Kidney glomerular epithelial cell (primary cell): ENCODE measurements at places on chromosomes 12 and 14.

- no peak for DNase-seq
These were observed 144.7 kb downstream of the HMGA2 start for GRCh38 chr12:65968889-65969509.

DNA sequence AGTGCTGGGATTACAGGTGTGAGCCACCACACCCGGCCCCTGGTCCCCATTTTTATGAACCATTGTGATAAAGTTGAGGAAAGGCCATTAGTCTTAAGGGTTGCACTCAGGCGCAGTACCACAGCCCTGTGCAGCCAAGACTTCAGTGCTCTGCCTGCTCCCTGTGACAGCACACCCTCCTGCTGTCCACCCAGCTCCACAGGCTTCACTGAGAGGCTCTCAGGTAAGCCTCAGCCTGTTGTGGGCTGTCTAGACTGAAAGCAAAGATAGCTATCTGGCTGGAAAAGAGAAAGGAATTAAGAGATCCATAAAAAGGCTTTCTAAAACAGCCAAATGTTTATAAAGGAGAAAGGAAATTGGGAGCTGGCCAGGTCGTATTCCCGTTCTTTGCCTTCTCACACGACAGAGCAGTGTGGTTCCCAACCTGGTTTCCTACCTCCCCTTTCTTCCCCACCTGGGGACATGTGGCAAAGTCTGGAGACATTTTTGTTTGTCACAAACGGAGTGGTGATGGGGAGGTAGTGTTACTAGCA, 19.1 kb upstream of the DNM1L start:
- no peak for DNase-seq

DNA sequence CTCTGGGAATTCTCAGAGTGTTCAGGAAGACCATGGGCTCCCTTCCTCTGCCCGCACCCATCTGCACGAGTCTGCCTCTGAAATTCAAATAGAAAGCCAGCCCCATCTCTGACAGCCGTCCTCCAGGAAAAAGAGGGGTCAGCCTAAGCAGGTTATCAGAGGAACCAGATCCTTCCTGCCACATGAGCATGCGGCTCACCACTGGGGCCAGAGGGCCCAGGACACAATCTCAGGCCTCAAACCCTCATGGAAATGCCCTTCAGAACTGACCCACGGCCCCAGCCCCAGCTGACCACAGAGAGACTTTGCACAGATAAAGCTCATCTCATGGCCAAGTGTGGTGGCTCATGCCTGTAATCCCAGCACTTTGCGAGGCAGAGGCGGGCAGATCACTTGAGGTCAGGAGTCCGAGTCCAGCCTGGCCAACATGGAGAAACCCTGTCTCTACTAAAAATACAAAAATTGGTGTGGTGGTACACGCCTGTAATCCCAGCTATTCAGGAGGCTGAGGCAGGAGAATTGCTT, 23.2 kb downstream of the PXN start:
- DNase-seq = no peak

DNA sequence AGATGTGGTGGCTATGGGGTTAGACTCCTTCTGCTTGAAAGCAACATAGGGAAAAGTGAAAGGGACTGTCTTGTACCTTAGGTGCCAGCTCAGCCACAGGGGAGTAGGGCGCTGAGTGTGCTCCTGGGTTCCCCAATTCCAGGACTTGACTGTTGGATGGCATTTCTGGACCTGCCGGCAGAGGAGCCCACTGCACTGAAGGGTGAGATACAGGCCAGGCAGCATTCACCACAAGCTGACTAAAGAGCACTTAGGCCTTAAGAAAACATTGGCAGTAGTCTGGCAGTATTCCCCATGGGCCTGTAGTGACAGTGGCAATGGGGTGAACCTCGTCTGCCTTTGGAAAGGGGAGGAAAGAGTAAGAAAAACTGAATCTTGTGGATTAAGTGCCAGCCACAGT, 67.1 kb upstream of the TMTC2 start:
- no peak for DNase-seq

- DNase-seq = no peak
These were observed 222.2 kb downstream of the SEC23A start for GRCh38 chr14:38880643-38881524.

- no peak for DNase-seq
These were observed 69.6 kb upstream of the AEBP2 start for GRCh38 chr12:19369691-19370148.

GRCh38 chr12:82645414-82645813, 41.3 kb upstream of the TMTC2 start:
- DNase-seq = no peak

GRCh38 chr14:93606091-93606490, 175.4 kb downstream of the UNC79 start:
- no peak for DNase-seq

GRCh38 chr12:1815814-1816729, 4.3 kb upstream of the LRTM2 start:
- DNase-seq = no peak
